Activated T-helper 1 cell treated with anti-CD3 and anti-CD28 coated beads, Interleukin-2, amount 50 U/mL, for 16 hours (primary cell): ENCODE measurements at places on chromosomes 11 and 22.

DNA sequence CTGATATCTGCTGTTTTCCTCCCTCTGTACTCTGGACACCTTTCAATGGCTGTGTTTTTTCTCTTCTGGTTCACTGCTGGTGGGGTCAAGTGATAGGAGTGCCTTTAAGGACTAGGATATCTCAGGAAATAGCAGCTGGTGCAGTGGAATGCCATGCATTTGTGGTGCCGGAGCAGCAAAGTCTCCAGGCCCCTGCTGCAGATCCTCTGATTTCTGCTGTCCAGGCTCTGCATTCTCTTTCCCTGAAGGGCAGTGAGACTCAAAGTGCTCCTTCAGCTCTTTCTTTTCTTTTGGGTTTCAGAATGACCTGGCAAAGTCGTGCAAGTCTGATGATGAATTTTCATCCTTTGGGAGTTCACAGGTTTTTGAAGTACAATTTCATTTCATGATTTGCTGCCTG lies 774.3 kb downstream of the FAM181B start:
- no peak for DNase-seq

- no peak for DNase-seq
Observed at GRCh38 chr11:134630861-134631260, 218.8 kb upstream of the B3GAT1 start.

GRCh38 chr22:32994898-32995297 lies 63.3 kb downstream of the SYN3 start:
- DNase-seq: no peak

DNA sequence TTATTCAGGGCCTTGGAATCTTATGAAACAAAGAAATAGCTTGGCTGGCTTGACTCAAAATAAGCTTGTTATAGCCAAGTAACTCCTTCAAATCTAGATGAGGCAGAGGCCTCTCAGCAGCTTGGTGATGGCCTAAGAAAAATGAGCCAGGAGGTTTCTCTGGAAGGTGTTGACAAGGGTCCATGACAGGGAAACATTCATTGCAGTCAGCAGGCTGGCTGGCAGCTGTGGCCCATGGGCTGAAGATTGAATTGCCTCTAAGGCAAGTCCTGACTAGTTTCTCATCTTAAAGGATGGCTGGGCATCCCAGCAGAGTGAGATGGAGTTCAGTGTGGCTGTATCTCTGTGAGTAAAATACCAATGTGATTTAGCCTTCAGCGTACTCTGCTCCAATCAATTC lies 441.0 kb downstream of the NELL1 start:
- no peak for DNase-seq

DNA sequence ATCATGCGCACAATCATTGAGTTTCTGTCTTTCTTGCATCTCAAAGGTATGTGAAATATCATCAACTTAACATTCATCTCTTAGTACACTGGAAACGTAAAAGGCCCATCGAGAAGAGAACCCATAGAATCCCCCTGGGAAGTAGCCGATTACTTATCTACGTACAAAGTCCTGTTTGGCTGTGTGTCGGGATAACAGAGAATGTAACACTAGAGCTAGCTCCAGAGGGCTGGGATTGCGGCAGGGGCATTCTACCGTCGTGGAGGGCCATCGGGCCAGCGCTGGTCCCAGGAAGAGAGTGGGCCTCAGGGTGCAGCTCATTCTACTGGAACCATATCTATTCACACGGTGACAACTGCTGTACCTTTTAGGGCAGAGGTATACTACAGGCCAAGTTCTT lies 4.5 kb downstream of the GAL start:
- no peak for DNase-seq

DNA sequence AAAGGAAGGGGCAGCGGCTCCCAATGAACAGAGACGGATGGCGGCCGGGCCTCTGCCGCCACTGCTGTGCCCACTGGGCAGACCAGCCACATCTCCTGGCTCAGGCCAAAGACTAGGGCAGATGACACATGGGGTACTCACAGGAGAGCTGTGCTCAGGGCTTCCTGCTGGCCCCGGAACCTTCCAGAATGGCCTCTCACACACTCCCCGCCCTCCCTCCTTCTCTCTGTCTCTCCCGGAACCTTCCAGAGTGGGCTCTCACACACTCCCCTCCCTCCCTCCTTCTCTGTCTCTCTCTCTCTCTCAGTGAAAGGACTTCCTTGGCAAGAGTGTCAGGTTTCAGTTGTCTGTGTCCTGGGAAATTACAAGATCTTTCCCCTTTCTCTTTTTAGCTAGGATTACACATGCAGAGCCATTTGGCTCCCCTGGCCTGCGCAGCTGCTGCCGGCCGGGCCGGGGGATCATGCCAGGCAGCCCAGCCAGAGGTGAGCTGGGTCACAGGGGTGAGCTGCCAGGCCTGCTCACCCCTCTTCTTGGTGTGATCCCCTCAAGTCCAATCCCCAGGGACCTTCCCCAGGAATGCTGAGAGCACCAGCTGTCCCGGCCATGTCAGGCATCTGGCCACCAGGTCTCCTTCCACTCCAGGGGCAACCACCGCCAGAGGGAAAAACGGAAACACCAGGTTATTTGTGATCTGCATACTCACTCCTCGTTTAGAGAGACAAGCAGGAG lies 45.3 kb upstream of the ADA2 start:
- DNase-seq: no peak
